ENCODE measurements at places on chromosomes 7 and 10.

DNA sequence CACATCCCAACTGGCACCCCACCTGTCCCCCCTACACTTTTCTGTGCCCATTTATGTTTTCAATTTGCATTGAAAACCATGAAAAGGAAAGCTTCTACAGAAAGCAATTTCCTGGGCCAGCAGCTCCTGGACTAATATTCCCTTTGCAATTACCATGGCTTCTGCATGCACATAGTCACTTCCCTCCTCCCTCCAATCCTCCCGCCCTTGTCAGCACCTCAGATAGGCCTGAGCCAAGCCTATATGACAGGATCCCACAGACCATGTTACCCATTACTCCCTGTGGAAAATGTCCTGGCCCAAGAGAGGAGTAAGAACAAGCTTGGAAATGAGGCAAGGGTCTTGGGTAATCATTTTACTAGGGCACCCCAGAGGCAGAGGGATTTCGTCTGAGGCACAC is 38.1 kb downstream of the FBXW4 start:
- no peak for DNase-seq

GRCh38 chr7:94848531-94848930 is 58.9 kb upstream of the PPP1R9A start:
- no peak for DNase-seq

GRCh38 chr7:106757846-106758245 is 96.9 kb upstream of the CCDC71L start:
- DNase-seq = peak; percentile 37

GRCh38 chr10:122454603-122455080 is at the start of gene ARMS2:
TSS of gene ARMS2 (plus strand) at chr10:122454653. CDS start at chr10:122454728, 75 bp downstream.
- DNase-seq = no peak

- no peak for DNase-seq
Observed at GRCh38 chr7:151637781-151638261, 118.1 kb upstream of the RHEB start.

- no peak for DNase-seq
Observed at GRCh38 chr7:24660546-24660945, 87.3 kb downstream of the PALS2 start.

DNA sequence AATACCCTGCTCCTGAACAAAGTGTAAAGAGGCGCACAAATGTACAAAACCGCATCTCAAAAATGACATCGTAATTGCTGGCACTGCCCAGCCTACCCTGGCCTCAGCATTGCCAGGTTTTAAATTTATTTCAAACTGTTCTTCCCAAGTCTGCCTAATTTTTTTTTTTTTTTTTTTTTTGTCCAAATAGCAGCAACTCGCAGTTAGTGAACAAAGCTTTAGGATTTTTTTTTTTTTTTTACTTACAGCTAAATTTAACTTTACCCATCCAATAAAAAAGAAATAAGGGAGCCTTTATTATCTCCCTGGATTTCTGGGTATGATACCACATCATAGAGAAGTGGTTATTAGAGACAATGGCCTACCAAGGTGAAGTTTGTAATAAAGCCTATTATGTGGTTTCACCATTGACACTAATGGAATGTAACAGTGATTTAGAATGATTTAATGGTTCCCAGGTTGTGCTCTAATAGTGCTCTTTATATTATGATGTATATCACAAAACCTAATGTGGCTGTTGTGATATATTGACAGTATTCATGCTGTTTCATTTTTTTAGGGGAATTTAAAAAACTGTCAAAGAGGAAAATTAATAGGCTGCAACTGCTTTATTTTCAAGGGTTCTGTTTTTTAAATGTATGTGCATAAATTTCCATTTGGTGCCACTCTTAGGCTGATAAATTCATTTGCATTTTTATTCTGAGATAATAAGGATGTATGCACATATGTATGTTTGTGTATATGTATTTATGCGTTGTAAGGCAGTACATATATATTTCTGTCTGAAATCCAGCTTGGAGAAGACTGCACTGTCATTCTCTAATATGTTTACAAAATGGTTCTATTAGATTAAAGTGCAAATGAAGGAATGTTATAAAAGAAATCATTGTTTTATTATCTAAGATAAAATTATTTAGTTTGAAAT is 309.0 kb downstream of the TFEC start:
- no peak for DNase-seq

DNA sequence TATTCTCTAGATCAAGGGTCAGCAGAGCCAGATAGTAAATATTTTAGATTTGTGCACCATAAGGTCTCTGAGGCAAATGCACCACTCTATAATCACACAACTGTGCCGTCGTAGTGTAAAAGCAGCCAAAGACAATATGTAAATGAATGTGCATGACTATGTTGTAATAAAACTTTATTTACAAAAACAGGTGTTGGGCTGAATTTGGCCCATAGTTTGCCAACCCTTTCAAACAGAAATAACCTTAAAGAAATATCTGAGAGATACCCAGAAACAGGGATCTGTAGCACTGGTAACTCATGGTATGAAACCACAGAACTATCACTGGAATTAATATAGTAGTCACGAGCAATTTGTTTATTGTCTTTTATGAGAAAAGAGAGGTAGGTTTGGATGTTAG is 86.0 kb downstream of the ARID5B start:
- DNase-seq = no peak

GRCh38 chr10:127962205-127962604 is 55.3 kb downstream of the PTPRE start:
- no peak for DNase-seq

- no peak for DNase-seq
Observed at GRCh38 chr7:135210888-135211178, 493 bp downstream of the WDR91 start.

DNA sequence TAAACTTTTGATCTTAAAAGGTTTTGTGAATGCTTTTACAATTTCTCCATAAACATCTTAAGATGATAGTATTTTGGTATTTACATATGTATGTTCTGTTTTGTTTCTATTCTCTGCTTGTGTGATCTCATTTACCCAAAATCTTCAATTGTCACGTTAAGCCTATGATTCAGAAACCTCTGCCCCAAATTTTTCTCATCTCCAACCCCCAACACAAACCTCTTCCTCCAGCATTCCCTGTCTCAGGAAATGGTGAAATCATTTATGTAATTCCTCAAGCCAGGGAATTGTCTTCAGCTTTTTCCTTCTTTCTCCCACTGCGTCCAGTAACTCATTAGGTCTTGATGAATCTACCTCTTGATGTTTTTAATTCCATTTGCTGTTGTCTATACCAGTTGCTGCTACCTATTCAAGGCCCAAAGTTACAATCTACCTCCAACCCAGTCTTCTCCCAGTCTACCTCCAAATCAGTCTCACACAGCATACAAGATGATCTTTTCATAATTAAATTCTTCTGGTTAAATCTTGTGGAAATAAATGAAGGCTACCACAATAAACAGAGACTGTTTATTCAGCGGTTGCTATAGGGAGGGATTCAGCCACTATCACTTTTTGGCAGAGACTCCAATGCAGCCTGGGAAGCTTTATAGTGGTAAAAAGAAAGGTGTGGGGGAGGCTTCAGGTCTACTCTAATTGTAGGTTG is 5.8 kb downstream of the CFAP69 start:
- no peak for DNase-seq

GRCh38 chr10:25029519-25029918 is 13.1 kb downstream of the THNSL1 start:
- DNase-seq = no peak

DNA sequence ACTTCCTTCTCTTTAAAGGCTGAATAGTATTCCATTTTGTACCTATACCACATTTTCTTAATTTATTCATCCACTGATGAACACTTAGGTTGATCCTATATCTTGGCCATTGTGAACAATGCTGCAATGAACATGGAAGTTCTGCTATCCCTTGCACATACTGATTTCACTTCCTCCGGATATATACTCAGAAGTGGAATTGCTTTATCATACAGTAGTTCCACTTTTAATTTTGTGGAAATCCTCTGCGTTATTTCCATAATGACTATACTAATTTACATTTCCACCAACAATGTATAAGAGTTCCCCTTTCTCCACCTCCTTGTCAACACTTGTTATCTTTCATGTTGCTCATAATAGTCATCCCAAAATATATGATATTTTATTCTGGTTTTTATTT is 312.6 kb downstream of the PLXDC2 start:
- no peak for DNase-seq

GRCh38 chr7:20304366-20304765 is 26.3 kb upstream of the ITGB8 start:
- no peak for DNase-seq

GRCh38 chr7:47128700-47129099 is 453.2 kb downstream of the TNS3 start:
- DNase-seq = no peak

- DNase-seq = no peak
Observed at GRCh38 chr7:155355745-155356144, 58.1 kb downstream of the INSIG1 start.

- DNase-seq = peak; percentile 11
Observed at GRCh38 chr10:35126062-35126529, 550 bp upstream of the CREM start.

DNA sequence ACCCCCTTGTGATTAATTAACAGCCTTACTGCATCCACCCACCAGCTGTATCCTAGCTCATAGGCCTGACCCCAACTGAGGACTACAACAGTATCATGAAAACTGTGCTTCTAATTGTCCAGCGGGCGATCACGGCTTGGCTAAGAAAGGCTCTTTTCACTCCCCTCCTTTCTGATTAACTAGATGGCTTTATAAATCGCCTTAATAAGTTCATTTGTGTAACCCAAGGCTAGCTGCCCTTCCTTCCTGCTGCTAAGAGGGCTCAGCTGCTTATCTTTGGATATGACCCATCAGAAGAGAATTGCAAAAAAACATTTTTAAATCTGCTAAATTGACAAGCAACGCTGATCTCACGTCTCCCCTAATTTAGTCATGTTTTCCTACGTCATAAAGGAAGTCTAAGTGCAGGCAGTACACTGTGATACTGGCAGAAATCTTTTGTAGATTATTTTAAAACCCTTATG is 163.0 kb upstream of the LAMB4 start:
- DNase-seq = no peak

DNA sequence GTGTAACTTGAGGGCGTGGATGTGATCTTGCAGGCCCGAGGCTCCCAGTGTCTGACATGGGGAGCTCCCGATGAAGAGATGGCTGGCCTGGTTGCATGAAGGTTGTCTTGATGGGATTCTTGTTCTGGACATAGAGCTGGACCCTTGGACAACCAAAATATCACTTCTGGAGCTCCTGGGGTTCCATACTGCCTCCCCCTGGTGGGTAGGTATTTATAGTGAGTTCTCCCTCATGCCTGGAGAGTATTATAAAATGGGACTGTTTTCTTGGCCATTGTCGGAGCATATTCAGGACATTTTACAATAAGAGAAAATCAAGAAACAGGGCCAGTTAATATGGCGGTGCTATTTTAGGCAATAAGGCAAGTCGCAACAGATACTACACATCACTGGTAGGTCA is 32.6 kb upstream of the GIMAP8 start:
- no peak for DNase-seq

DNA sequence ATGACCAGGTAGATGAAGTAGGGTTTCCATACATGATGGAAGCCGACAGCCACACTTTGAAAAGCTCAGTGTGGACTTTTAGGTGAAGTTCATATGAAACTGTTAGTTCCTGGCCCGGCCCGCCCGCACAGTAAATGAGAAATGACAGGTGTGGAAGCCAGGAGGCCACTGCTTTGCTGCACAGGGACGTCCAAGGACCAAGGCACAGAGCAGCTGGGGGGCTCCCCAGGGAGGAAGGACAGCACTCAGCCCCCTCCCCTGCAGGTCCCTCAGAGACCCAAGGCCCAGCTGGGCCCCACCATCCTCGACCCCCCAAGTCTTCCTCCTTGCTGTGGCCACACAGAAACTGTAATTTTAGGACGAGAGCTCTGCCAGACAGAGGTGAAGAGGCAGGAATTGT is 219.2 kb downstream of the PTPRN2 start:
- no peak for DNase-seq

- DNase-seq = no peak
Observed at GRCh38 chr10:110852947-110853346, 18.8 kb upstream of the PDCD4 start.

DNA sequence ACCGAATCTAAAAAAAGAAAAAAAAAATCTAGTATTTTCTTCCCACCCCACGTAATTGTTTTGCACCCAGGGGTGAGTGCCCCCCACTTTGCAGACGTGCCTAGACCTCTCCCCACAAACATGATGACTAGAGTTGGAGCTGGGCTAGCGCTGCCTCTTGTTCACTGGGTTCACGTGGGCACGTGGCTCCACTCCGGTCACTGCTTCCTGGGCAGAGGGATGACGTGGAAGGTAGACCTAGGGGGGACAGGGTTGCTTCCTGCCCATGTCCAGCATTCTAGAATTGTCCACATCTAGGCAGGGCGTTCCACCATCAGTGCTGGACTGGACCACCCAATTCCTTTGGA is 861 bp upstream of the LIMK1 start:
- no peak for DNase-seq

- no peak for DNase-seq
Observed at GRCh38 chr7:102099474-102099873, 187.2 kb upstream of the SH2B2 start.

- DNase-seq = no peak
Observed at GRCh38 chr10:1475771-1476454, 261.4 kb downstream of the ADARB2 start.

DNA sequence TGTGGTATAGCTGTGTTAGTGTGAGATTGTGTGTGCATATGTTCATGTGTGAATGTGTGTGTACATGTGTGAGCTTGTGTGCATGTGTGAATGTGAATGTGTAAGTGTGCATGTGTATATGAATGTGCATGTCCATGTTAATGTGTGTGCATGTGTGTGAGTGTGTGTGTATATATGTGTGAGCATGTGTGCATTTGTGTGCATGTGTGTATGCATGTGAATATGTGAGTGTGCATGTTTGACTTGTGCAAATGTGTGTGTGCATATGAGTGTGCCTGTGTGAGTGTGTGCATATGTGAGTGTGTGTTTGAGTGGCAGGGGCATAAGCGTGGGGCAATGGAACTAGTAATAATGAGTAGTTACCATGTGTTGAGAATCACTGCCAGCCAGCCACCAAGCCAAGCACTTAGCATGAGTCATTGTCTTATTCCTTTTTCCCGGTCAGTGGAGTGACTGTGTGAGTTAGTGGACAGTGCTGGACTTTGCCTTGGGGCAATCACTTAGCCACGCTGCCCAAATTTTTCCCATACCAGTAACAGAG is 46.3 kb upstream of the SHH start:
- no peak for DNase-seq

GRCh38 chr10:103616705-103617601 is 123.4 kb downstream of the NEURL1 start:
- peak; percentile 34 for DNase-seq

GRCh38 chr10:131692176-131692575 is 208.6 kb upstream of the PPP2R2D start:
- no peak for DNase-seq

GRCh38 chr7:139241258-139241657 is 10.2 kb downstream of the UBN2 start:
- DNase-seq = no peak

DNA sequence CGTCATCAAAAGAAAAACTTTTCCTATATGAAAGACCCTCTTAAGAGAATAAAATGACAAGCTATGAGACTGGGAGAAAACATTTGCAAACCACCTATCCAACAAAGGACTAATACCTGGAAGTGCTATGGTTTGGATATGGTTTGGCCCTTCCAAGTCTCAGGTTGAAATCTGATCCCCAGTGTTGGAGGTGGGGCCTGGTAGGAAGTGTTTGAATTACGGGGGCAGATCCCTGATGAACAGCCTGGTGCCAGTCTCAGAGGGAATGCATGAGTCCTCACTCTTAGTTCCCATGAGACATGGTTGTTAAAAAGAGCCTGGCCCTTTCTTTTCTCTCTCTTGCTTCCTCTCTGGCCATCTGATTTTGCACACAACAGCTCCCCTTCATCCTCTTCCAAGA is 6.3 kb downstream of the ALDH18A1 start:
- DNase-seq = no peak
